NCI-H187 (cell line): ENCODE measurements at places on chromosomes 2 and 18.

DNA sequence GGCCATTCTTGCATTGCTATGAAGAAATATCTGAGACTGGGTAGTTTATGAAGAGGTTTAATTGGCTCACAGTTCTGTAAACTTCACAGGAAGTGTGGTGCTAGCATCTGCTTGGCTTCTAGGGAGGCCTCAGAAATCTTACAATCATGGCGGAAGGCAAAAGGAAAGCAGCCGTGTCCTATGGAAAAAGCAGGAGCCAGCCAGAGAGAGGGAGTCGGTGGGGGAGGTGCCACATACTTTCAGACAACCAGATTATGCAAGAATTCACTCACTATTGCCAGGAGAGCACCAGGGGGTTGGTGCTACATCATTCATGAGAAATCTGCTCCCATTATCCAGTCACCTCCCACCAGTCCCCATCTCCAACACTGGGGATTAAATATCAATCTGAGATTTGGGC, 64.1 kb downstream of the CPS1 start:
- DNase-seq = no peak

DNA sequence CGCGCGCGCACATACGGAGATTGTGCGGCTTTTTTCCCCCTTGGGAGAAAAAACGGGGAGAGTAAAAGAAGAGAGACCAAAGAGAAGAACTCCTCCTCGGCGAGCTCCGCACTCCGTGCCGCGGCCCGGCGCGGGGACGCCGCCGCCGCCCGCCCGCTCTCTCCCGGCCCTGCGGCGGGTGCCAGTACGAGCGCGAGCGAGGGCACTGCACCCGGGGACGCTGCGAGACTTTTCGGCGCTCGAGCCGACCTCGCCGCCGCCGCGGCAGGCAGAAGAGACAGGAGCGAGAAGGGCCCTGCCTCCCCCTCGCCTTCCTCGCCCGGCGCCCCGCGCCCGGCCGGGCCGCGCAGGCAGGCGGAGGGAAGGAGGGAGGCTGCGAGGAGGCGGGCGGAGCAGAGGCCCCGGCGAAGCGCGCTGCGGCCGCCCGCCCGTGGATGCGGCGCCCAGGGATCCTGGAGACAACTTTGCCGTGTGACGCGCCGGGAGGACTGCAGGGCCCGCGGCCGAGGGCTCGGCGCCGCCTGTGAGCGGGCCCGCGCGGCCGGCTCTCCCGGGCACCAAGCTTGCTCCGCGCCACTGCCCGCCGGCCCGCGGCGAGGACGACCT, 857 bp upstream of the INHBB start:
- no peak for DNase-seq

DNA sequence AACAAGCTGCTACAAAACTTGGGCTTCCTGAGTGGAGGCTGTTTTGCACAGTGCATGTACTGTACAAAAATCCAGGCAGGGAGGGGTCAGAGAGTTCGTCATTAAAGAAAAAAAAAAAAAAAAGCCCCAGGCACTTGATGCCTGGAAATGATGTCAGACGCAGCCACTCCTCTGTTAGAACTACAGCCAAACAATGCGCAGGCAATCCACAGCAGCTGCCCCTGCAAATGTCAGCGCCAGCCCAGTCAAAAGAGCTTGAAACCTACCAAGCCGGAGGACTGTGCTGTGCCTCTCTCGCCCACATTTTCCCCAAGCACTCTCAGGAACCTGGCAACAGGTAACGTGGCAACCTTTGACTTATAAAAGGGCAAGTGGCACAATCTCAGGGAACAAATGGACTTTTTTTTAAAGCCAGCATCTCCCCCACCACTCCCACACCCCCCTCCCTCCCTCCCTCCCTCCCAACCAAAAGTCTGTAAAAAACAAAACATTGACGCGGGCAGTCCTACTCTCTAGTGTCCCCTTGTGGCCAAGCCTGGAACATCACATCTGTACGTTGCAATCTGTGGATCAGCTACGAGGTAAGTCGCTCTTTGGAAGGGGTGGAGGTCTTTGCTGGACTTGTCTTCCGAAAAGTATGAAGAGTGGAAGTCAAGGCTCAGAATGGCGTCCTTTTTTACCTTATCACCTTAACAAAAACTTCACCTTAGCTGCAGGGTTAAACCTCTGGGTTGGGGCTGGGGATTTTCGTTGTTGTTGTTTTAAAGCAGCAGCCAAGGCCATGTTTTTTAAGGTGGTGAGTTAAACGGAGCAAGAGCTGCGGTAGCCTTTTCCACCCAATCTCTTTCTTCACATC, 144.2 kb downstream of the TGIF1 start:
- DNase-seq = peak; percentile 67

DNA sequence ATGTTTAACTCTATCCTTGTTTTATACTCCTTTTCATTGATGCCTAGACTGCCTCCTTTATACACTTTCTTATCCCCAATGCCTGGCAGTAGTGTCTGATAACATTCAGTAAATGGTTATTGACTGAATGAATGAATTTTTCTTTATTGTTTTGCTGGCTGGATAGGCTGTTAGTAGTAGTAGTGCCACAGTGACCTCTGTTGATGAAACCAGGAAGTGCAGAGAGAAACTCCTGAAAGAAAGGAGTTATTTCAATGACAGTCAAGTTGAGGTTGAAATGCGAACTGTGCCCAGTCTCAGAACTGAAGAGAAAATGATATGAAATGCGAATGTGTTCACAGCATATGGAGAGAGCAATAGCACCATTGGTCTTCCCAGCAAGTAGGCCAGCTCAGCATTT, 26.8 kb upstream of the SLC9A2 start:
- DNase-seq = no peak

DNA sequence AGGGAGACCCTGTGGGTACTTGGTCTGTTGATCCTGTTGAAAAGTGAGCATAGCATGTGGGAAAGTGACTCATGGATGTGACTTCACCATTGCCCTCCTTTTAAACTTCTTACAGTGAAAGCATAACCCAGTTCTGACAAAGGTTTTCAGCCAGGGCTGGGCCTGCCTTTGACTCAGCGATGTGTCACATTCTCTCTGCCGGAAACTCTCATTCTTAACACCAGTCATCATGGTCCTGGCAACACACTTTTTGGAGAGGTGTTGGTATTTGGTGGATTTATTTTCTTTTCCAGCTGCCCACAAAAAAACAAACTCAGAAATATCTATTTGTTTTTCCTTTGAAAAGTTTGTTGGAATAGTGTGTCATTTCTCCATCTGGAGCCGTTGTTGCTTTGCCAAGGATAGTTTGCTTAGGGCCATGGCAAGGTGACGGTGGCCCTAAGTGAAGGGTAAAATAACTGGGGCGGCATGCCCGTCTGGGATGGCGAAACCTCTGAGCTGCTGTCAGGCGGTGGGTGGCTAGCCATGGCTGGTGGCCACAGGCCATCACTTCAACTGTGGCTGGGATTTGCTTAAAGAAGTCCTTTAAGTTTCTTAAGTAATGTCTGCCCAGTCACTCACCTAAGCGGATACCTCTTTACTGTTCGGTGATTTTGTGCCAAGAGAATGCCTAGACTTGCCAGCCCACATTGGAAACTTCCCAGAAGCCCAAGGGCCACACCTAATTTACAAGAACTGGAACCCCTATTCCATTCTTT, 123.3 kb downstream of the LTBP1 start:
- DNase-seq = no peak

DNA sequence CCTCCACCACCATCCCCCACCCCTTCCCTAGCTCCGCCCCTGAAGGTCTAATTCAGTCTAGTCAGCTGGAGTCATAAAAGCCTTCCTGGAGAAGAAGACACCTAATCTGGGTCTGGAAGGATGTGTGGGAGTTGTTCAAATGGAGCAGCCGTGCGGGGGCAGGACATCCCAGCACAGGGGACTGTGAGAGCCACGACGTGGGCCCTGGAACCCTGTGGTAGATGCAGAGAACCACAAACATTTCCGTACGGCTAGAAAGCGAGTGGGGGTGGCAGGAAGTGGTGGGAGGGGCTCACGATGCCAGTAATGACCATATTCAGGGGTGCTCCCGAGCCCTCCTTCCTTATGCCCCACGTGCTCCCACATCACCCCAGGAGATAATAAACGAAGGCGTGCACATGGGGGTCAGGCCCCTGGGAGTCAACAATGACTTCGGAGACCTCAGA, 20.9 kb upstream of the COL6A3 start:
- no peak for DNase-seq

DNA sequence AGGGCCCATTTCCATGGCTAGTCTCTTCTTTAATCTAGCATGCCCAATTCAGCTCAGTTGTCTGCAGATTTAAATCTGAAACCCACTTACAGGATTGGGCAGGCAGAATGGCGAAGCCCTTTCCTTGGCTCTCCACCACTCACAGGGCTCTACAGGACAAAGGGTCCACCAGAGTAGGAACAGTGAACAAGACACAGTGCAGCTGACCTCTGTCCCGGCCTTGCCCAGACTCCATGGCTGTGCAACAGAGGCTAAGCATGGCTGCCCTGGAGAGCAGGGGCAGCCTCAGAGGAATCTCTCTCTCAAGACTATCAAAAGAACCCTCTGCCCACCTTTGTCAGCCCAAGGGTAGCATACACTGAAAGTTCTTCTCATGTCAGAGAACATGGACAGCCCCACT, 9.7 kb upstream of the ATP6V1B1 start:
- no peak for DNase-seq
